Activated CD4-positive, CD25-positive, alpha-beta regulatory T cell treated with anti-CD3 and anti-CD28 coated beads, Interleukin-2, amount 50 U/mL, for 72 hours (primary cell): ENCODE measurements at places on chromosomes 2 and 18.

GRCh38 chr2:20680744-20681375 lies 13.9 kb downstream of the GDF7 start:
- DNase-seq, result no peak

- DNase-seq, result no peak
Measured at GRCh38 chr2:164757934-164758695, 83.5 kb downstream of the COBLL1 start.

GRCh38 chr2:55154525-55155030 lies 77.5 kb downstream of the CLHC1 start:
- DNase-seq, result no peak

GRCh38 chr2:179749210-179749609 lies 112.2 kb downstream of the ZNF385B start:
- DNase-seq, result no peak

- no peak for DNase-seq
Measured at GRCh38 chr2:182667315-182667695, 48.8 kb upstream of the DNAJC10 start.

DNA sequence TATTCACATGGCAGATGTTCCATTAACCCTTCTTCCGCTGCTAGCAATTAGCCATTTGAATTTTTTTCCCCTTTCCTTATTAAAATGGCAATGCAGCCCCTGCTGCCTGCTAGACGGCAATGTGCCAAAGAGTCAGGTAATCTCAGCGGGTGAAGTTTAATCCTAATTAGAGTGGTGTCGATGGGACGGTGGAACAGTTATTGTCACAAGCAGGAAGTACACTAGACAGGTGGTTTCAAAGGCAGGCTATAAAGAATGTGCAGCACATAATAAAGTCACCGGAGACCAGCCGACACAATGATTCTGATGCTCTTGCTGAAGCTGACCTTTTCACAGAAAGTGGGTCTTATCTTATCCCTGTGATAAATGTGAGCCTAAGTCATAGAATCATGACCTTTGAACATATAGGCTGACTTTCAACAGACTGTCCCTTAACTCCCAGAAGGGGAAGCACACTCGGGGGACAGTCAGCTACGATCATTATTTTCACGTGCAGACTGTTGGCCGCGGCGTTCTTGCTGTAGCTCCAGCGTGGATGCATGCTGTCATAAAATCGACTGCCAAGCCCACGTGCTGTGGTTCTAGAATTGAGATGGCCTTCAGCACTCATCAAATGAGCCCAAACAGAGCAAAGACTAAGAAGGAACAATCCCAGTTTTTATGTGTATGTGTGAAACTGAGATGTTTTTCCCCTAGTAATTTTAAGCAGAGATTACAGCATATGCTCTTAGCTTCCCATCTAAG lies 926.2 kb upstream of the SOX11 start:
- DNase-seq, result no peak

GRCh38 chr2:64276417-64277095 lies 132.3 kb upstream of the PELI1 start:
- DNase-seq, result no peak
